ENCODE measurements at places on chromosomes 3 and 15.

- no peak for DNase-seq
These were observed 590.4 kb upstream of the DPPA4 start for GRCh38 chr3:109927726-109928125.

DNA sequence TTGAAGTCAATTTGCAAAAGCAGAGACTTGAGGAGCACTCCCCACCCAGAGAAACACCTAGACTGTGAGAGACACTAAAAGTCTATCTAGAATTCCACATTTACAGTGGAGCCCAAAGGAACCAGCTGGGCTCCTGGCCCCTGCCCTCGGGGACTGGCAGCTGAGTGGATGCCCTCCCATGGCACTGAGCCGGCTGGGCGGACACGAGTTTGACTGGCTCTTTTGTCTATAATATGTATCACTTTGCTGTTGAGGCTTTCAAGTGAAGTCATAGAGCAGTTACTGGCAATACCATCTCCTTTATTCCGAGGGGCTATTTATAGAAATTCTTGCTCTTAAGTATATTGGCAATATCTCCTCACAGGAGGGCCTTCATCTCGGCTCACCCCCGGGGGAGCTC is 65.8 kb upstream of the TNFAIP8L3 start:
- DNase-seq, result no peak

- DNase-seq, result no peak
These were observed 9.0 kb upstream of the RPS17 start for GRCh38 chr15:82549199-82549665.

GRCh38 chr15:91849180-91849579 is 4.3 kb upstream of the SLCO3A1 start:
- no peak for DNase-seq

DNA sequence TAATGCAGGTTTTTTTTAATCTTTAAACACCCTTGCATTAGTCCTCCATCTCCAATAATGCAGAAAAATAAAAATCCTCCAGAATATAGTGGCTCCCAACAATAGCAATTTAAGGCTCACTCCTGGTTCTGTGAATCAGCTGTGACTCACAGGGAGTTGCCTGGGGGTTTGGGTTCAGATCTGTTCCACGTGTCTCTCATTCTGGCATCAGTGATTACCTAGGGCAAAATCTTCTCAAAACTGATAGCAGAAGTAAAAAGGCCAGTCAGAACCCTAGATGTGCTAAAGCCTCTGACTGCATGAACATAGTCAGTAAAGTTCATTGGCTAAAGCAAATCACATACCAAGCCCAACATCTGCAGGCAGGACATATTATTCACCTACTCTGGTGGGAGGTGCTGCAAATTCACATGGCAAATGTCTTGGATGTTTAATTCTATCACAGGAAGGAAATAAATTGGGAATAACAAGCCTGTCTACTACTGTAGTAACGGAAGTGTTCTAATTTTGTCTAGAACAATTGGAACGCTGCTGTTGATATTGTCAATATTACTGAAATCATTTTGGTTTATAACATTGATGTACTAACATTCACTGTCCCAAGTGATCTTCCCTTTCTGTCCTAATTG is 364.1 kb upstream of the CNTN4 start:
- no peak for DNase-seq

- DNase-seq, result no peak
These were observed 193.0 kb upstream of the GOLIM4 start for GRCh38 chr3:168288511-168289401.

GRCh38 chr15:43948691-43949325 is 122.0 kb downstream of the WDR76 start:
- no peak for DNase-seq

DNA sequence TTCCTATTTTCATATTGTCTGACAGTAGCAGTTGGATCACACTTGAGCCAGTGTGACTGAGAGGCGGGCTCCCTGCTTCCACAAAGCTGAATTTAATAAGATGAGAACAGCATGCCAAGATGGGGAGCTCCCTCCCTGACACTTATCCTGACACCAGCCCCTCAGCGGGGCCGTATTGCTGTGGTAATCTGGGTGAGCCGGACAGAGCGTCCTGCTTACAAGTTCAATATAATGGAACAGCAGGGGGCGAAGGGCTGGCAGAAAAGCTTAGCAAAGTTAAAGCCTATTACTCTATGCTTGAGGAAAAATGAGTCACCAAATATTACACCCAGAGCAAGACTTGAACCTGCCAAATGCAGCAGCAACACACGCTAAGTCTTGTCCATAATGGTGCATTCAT is 163.8 kb upstream of the CMC1 start:
- DNase-seq, result no peak

GRCh38 chr15:78365917-78366316 is 25.8 kb downstream of the CRABP1 start:
- no peak for DNase-seq

DNA sequence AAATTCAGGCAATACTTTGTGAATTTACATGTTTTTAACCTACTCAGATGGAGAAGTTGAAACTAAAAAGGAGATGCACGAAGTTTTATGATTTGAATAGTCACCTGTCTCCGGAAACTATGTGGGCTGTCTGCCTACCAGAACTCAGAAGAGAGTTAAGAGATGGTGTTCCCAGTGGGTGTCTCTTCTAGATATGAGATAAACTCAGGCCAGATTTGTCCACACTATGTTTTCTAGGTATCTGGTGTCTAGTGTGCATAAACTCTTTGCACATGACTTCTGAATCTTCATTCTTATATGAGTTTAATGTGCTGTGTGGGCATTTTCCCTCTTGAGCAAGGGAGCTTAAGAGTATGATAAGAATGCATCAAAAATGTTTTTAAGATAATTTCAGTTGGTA is 222.8 kb downstream of the FOXP1 start:
- no peak for DNase-seq

GRCh38 chr3:183774631-183775030 is 50.7 kb downstream of the MAP6D1 start:
- no peak for DNase-seq

- DNase-seq, result peak; percentile 96
These were observed at the start of gene ATG7 for GRCh38 chr3:11271986-11272904. Gene ATG7, plus strand, starts transcription at chr3:11272397. Its CDS starts 26,299 bp downstream, at chr3:11298696.

DNA sequence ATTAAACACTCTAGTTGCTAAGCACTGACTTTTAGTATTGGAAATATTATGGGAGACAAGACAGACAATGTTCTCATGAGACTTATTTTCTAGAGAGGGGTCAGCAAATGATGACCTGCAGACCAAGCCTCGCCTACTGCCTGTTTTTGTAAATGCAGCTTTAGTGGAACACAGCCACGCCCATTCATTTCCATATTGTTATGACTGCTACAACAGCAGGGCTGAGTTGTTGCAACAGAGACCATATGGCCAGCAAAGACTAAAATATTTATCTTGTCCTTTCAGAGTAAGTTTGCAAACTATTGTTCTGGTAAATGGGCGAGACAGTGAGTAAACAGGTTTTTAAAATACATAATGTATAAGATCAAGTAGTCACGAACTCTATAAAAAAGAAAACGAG is 570.2 kb downstream of the NTRK3 start:
- DNase-seq, result no peak

GRCh38 chr3:141900343-141900742 is 23.9 kb downstream of the ATP1B3 start:
- no peak for DNase-seq

GRCh38 chr15:52383100-52383588 is 87.5 kb upstream of the MYO5C start:
- no peak for DNase-seq

DNA sequence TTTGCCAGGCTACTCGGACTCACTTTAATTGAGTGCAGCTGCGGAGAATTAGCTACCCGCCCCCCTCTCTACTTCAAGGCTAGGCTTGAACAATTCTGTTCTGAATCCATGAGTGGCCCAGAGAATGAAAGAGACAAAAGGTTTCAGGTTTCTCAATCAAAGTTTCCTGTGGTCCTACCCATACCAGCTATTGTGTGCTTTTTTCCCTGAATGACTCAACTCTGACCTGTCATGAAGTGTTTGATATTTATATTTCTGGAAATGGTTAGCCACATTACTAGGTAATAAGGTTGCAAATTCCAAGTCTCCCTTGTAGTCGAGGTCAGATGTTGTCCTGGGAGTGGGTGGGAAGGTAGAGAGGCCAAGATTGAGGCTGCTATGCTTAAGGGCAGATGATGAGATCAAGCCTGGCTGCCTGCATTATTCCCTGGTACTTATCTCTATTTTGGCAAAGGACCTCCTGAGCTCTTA is 392.7 kb upstream of the TBL1XR1 start:
- DNase-seq, result no peak

DNA sequence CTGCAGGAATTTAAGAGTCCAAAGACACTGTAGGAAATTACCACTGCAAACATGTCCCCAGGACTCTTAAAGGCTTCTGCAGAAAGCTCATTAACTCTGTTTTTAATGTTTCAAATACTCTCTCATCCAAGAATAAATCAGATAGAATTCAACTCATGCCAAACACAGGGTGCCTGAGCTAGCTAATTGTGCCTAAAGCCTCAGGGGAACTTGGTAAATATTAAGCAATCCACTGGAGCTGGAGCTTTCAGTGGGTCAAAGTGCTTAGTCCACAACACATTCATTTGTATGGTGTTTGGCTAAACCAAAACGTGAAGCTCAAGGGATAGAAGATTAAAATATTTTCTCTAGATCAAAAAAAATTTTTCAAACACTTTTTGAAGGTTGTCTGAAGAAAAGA is 131.4 kb downstream of the THRB start:
- no peak for DNase-seq

DNA sequence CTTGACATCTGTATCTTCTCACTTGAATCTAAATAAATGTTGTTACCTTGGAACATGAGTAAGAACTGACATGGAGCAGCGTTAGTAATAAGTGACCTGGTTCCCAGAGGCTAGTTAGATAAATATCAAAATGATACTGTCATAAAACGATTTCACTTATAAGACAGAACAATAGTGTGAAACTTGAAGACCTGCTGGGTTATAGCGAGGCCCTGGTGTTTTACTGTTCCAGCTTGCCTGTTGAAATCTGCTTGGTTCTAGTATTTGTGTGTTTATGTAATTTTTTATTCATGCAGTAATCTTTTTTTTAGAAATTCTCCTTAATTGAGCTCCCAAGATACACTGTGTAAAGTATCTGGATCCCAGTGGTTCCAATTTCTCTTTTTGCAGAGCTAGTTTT is 129.4 kb downstream of the CACNA2D3 start:
- no peak for DNase-seq

- no peak for DNase-seq
These were observed 181.3 kb upstream of the WNT5A start for GRCh38 chr3:55668359-55668758.

DNA sequence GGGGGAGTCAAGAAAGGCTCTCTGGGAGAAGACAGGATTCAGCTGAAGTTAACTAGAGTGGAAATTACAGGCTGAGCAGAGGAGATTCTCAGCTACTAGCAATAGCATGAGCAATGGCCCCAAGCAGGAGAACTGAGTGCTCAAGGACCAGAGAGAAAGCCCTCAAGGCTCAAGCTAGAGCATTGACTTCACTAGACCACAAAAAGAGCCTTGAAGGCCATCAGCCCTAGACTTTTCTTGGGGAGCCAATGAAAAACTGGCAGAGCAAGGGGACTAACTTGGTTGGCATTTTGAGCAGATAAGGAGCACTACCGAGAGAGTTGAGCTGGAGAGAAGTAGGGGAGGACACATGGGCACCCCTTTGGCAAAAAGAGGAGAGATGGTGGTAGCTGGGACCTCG is 277.6 kb downstream of the FEZF2 start:
- DNase-seq, result no peak

DNA sequence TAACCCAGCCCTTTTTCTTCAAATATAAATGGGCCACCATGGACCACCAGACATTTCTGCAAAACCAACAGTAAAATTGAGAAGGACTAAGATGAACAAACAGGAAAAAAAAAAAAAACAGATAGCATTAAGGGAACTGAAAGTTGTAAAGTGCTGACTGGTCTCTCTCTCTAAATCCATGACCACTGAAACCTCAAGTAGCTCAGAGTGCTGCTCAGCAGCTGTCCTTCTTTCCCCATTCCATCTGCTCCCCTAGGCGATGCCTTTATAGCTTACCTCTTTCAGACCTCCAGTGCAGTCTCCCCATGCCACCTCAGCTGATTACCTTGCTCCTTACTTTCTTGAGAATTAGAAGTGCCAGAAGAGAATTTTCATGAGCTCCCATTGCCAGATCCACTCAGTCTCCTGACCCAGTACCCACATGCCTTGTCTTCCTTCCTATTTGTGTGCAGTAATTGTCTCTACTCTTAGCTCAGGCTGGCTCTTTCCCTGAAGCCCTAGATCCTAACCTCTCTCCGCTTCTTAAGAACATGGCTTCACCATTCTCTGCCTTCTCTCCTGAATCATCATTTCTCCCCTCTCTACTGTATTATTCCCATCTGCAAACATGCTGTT is 23.9 kb upstream of the XIRP1 start:
- DNase-seq, result no peak

GRCh38 chr15:32886459-32886858 is 168.7 kb downstream of the GREM1 start:
- no peak for DNase-seq

DNA sequence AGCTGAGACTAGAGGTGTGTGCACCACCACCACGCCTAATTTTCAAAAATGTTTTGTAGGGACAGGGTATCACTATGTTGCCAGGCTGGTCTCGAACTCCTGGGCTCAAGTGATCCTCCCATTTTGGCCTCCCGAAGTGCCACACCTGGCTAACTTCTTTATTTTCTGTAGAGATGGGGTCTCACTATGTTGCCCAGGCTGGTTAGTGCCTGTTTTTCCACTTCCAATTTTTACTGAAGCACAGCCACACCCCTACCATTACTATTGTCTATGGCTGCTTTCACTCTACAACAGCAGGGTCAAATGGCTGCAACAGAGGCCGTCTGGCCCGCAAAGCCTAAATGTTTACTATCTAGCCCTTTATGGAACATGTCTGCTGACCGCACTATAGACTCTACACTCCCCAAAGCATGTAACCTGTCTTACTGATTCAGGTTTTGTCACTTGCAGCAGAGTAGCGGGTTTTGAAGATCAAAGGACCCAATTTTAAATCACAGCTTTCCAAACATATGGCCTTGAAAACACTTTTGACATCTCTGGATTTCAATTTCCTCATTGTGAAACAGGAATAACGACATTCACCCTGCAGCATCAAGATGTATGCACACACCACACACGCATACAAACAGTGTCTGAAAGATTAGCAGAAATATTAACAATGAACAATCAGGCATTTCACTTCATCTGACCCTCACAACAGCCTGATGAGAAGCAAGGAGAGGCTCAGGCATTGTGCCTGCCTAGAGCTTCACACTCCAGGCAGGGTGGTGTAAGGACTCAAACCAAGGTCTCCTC is 46.1 kb downstream of the SCAP start:
- no peak for DNase-seq

DNA sequence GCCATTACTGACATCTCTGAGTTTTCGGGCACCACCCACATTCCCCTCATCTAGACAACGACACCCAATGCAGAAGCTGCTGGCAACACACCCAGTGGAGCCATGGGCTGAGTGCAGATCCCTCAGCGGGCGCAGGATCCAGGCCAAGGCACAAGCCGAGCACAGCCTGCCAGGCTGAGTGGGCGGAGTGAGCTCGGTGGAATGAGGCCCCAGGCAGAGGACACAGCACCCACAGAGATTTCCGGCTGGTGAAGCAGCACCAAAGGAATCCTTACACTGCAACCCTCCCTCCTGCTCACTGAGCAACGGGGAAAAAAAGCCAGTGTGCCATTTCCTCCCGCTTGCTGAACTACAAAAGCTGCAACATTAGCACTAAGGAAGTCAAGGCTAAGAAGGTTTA is 34.3 kb downstream of the ZMAT3 start:
- peak; percentile 62 for DNase-seq

Data from stimulated activated CD4-positive, alpha-beta T cell treated with anti-CD3 and anti-CD28 coated beads, TNF-alpha, amount 100 ng/mL, for 48 hours (primary cell).